ENCODE measurements at places on chromosomes 4 and X.

DNA sequence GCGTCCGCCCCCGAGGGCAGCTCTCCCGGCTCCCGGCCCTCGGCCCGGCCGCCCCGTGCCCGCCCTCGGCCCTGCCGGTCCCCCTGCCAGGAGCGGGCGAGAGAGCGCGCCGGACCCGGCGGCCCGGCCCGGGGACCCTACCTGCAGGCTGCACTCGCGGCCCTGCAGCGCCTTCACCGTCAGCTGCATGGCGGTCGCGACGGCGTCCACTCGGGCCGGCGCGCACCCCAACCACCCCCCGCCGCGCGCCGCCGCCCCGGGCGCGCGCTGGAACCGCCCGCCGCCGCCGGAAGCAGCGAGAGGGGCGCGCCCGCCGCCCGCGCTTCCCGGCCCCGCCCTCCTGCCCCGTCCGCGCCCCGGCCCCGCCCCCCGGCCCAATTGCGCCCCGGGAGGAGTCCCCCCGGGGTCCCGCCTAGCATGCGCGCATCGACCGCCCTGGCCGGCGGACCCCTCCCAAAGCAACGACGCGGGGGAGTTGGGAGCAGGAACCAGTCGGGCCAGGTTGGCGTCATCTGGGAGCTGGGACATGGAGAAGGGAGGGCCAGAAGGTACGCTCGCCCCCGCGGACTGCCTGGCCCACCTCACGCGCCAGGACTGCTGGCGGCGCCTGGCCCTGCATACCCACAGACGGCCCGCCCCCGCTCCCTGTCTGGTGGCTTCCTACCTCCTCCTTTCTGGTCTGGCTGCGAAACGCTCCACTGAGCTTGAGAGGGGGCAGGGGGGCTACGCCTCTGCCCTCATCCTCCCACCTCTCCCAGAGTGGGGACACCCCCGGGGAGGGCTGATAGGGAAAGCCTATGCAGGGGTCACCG lies at the start of gene UBL4A:
UBL4A (minus strand) TSS at position 220 of the 812 bp plus-strand sequence; CDS start at position 189, 31 bp downstream.
- peak; percentile 26 for DNase-seq

DNA sequence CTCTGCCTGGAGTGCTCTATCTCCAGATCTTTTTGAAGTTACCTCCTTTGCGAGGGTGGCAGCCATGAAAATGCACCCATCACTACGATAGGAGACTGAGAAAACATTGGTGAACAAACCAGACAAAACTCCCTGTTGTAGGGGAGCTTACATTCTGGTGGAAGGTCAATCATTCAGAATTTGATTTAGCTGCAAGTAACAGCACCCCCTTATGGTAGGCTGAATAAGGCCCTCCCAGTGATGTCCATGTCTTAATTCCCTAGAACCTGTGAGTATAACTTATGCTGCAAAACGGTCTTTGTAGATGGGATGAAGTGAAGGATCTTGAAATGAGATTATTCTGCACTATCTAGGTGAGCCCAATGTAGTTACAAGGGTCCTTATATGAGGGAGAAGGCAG lies 5.6 kb upstream of the TEC start:
- no peak for DNase-seq

DNA sequence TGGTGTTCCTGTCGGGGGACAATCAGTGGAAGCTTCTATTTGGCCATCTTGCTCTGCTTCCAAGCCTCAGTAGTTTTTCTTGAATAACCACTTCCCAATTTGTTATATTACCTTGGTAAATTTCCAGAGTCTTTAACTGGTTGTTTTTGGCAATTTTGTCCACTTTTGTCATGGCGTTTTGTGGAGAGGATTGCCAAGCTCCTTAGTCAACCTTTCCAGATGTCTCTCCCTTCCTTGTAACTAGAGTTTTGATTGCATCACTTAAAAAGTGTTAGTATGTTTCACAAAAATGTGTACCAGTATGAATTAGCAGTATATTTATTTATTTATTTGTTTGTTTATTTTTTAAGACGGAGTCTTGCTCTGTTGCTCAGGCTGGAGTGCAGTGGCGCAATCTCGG lies 15.8 kb upstream of the UXT start:
- no peak for DNase-seq

- no peak for DNase-seq
Measured at GRCh38 chr4:8286719-8287342, 17.3 kb downstream of the HTRA3 start.

DNA sequence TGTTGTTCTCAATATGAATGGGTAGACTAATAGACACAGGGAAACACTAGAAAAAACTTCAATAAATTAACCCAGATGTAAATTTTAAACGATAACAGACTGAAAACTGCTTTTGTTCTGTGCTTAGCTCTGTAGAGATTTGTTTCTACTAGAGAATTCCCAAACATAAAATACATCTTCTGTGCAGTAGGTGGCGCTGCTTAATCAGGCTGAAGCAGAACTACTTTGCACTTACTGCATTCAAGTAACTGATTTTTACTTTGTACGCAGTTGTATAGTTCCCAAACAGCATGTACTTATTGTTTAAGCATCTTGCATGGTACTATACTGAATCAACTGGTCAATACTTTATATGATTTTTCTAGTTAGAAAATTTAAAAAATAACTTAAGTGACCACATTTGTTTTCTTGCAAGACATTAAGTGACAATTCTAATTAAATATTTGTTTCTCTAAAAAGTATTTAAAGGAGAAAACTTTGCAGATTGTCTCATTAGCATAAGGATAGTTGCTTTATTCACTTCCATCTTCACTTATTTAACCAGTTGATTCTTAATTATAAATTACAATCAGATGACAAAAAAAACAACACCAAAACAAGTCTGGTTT lies 490.6 kb downstream of the IL15 start:
- DNase-seq = peak; percentile 54

GRCh38 chrX:66042307-66043077 lies 2.6 kb upstream of the VSIG4 start:
- no peak for DNase-seq

- DNase-seq = no peak
Measured at GRCh38 chr4:69484011-69484410, 11.7 kb downstream of the UGT2B4 start.

- no peak for DNase-seq
Measured at GRCh38 chr4:7978489-7978888, 38.8 kb upstream of the AFAP1 start.

- DNase-seq = no peak
Measured at GRCh38 chrX:137847376-137847775, 281.4 kb downstream of the ZIC3 start.

GRCh38 chr4:25161593-25161950 lies 1.3 kb upstream of the SEPSECS start:
- DNase-seq = no peak

DNA sequence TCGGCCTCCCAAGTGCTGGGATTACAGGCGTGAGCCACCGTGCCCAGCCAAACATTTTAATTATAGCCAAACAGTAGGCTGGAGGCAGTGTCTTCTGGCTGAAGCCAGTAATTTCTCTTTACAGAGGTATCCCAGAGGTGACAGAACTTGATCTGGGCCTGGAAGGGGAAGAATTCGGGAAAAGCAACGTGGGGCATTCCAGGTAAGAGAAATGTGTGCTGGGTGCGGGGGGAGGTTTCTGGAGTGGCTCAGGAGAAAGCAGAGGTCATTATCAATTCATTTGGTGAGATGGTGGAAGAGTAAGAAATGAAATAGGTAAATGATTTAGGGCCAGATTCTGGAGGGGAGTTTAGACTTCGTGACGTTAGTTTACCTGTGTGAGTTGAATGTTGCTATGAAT lies 2.4 kb downstream of the PRIMPOL start:
- no peak for DNase-seq

GRCh38 chr4:167774646-167775045 lies 317.7 kb upstream of the ANXA10 start:
- DNase-seq = no peak

DNA sequence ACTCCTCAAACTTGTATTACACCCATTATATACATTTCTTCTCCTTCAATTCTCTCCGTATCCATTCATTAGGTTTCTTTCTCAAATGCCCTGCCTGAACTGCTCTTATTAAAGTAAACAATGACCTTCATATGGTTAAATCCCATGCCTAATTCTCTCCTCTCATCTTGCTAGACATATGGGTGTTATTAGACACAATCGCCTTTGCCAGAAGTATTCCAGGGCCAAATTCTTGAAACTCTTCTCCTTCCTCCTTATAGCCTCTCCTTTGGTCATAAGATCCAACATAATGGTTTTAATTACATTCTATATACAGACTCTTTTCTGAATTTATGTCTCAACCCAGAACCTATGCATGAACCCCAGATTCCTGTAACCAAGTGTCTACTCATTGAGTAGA lies 4.8 kb downstream of the ANXA10 start:
- DNase-seq = no peak

GRCh38 chrX:35339796-35340195 lies 397.2 kb downstream of the FAM47B start:
- DNase-seq = no peak

- peak; percentile 32 for DNase-seq
Measured at GRCh38 chrX:49001521-49002090, 458 bp downstream of the GRIPAP1 start.

GRCh38 chrX:74506317-74507115 lies 85.2 kb downstream of the SLC16A2 start:
- DNase-seq = no peak

- DNase-seq = no peak
Measured at GRCh38 chr4:184500748-184501589, 26.6 kb upstream of the IRF2 start.

- no peak for DNase-seq
Measured at GRCh38 chrX:110836982-110837381, 41.4 kb upstream of the CHRDL1 start.

- no peak for DNase-seq
Measured at GRCh38 chr4:87884976-87885549, 52.3 kb downstream of the MEPE start.

GRCh38 chr4:82865592-82865991 lies 25.4 kb downstream of the SEC31A start:
- DNase-seq = no peak

All from activated CD4-positive, alpha-beta T cell treated with anti-CD3 and anti-CD28 coated beads, Interleukin-2, amount 50 U/mL, for 4 hours (primary cell).